ENCODE measurements at places on chromosomes 1 and 21.

DNA sequence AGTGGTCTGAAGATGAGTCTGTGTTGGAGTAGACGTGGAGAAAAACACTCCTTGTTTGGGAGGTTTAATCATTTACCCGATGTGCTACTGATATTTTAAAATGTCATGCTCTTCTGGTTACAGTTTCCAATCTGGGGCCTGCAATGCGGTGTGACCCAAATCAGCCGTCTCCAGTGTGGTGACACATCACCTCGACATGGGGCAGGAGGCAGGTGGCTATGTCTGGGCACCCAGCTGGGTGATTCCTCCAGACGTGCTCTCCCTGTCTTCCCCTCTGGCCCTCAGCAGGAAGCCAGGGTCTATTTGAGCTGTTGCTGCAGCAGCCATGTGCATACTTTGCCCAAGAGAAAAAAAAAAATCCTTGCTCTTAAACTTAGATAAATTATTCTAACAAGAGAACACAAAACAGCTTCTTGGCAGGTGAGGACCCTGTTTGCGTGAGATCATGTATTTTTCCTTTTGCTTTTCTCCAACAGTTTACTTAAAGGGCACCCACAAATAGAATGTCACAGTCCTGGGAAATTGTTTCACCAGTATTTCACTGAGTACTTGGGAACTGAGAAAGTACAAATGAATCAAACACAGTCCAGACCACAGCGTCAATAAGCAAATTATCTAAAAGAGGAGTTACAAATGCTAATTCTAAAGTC, 38.9 kb upstream of the MAP10 start:
- no peaks in the 10 kb centered on the region for H3K27me3 ChIP-seq
- H3K4me3 ChIP-seq: no peak overlapping the region
- no peak for DNase-seq
- no peaks in the 10 kb centered on the region for H3K36me3 ChIP-seq
- H3K27ac ChIP-seq: no peak overlapping the region
- no peaks in the 10 kb centered on the region for H3K4me1 ChIP-seq

GRCh38 chr1:2585318-2586092, 1.1 kb upstream of the PRXL2B start:
- peaks cover 70% of the 10 kb centered on the region for H3K4me1 ChIP-seq
- peak overlapping the region; percentile 85 for H3K4me3 ChIP-seq
- peaks cover 8% of the 10 kb centered on the region for H3K36me3 ChIP-seq
- H3K27ac ChIP-seq: peak overlapping the region; percentile 99

DNA sequence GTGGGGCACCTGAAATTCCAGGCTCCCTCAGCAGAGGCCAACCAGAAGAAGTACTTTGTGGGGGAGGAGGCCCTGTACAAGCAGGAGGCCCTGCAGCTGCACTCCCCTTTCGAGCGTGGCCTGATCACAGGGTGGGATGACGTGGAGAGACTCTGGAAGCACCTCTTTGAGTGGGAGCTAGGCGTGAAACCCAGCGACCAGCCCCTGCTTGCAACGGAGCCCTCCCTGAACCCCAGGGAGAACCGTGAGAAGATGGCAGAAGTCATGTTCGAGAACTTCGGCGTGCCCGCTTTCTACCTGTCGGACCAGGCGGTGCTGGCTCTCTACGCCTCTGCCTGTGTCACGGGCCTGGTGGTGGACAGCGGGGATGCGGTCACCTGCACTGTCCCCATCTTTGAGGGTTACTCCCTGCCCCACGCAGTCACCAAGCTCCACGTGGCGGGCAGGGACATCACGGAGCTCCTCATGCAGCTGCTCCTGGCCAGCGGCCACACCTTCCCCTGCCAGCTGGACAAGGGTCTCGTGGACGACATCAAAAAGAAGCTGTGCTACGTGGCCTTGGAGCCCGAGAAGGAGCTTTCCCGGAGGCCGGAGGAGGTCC, 634 bp downstream of the ACTRT2 start:
- no peak overlapping the region for H3K27ac ChIP-seq
- no peak for DNase-seq
- H3K36me3 ChIP-seq: no peaks in the 10 kb centered on the region
- no peak overlapping the region for H3K4me3 ChIP-seq
- no peaks in the 10 kb centered on the region for H3K27me3 ChIP-seq
- no peaks in the 10 kb centered on the region for H3K4me1 ChIP-seq

GRCh38 chr1:92855236-92855635, 23.4 kb downstream of the RPL5 start:
- H3K4me1 ChIP-seq: peaks cover 12% of the 10 kb centered on the region
- peaks cover 5% of the 10 kb centered on the region for H3K36me3 ChIP-seq
- H3K4me3 ChIP-seq: no peak overlapping the region
- H3K27ac ChIP-seq: no peak overlapping the region
- DNase-seq: no peak

DNA sequence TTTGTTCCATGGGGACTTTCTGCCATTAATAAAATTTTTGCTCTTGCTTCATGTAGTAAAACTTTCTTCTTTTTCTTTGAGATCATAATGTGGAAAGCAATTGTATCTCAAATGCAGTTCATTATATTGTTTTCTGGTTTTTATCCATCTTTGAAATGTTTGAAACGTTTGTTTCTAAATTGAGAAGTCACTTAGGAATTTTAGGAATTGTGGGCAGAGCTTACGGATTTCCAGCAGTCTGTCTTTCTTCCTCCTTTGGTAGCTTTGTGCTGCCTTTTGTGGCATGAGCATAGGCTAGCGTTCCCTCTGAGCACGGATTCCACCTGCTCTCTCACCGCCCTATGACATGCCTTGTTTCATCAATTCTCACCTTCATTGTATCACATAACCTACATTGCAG, 2.9 kb upstream of the ST6GALNAC5 start:
- no peaks in the 10 kb centered on the region for H3K36me3 ChIP-seq
- H3K27me3 ChIP-seq: peaks cover 44% of the 10 kb centered on the region
- peaks cover 20% of the 10 kb centered on the region for H3K4me1 ChIP-seq
- no peak for DNase-seq
- no peak overlapping the region for H3K27ac ChIP-seq

GRCh38 chr1:184093071-184093470, 41.5 kb downstream of the TSEN15 start:
- no peak overlapping the region for H3K27ac ChIP-seq
- DNase-seq: no peak
- no peaks in the 10 kb centered on the region for H3K4me1 ChIP-seq
- no peaks in the 10 kb centered on the region for H3K27me3 ChIP-seq
- H3K4me3 ChIP-seq: no peak overlapping the region

DNA sequence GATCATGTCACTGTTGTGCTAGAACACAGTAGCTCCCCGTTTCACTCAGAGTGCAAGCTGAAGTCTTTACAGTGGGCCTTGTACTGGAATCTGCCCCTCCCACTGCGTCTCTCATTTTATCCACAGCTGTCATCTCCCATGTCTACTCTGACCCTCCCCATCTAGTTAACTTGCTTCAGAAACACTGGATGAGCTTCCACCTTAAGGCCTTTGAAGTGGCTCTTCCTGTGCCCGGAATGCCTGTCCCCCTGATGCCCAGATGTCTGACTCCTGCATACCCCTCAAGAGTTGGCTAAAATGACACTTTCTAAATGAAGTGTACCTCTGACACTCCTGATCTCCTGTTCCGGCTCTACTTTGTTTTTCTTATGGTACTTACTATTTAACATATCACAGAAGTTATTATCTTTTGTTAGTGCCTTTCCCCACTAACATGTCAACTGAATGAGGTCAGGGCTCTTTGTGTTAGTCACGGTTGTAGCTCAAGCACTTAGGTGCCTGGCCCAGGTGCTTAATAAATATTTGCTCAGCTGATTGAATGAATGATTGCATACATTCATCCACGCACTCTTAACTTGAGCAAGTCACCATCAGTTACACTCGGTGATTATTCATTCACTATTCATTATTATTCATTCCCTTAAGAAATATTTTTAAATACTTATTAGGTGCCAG, 13.3 kb downstream of the ARV1 start:
- H3K4me3 ChIP-seq: no peak overlapping the region
- no peaks in the 10 kb centered on the region for H3K4me1 ChIP-seq
- no peak for DNase-seq
- H3K27ac ChIP-seq: no peak overlapping the region
- H3K27me3 ChIP-seq: no peaks in the 10 kb centered on the region

DNA sequence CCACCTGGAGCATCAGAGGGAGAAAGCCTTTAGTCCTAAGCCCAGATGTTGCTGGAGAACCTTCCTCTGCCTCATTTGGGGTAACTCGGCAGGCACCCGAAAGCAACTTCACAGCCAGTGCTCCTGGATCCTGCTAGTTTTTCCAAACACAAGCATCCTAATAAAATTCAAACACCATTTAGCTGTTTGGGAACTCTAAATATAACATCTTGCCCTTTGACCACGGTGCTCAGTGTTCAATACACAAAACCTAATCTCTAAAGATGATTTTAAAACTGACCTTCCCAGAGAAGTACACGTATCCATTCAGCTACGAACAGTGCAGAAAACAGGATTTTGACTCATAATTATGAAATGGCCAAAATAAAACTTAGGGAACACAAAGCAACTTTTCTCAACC, 40.3 kb downstream of the PROX1 start:
- no peak overlapping the region for H3K4me3 ChIP-seq
- H3K27ac ChIP-seq: no peak overlapping the region
- no peaks in the 10 kb centered on the region for H3K36me3 ChIP-seq
- no peaks in the 10 kb centered on the region for H3K4me1 ChIP-seq
- DNase-seq: no peak
- peaks cover 3% of the 10 kb centered on the region for H3K27me3 ChIP-seq

DNA sequence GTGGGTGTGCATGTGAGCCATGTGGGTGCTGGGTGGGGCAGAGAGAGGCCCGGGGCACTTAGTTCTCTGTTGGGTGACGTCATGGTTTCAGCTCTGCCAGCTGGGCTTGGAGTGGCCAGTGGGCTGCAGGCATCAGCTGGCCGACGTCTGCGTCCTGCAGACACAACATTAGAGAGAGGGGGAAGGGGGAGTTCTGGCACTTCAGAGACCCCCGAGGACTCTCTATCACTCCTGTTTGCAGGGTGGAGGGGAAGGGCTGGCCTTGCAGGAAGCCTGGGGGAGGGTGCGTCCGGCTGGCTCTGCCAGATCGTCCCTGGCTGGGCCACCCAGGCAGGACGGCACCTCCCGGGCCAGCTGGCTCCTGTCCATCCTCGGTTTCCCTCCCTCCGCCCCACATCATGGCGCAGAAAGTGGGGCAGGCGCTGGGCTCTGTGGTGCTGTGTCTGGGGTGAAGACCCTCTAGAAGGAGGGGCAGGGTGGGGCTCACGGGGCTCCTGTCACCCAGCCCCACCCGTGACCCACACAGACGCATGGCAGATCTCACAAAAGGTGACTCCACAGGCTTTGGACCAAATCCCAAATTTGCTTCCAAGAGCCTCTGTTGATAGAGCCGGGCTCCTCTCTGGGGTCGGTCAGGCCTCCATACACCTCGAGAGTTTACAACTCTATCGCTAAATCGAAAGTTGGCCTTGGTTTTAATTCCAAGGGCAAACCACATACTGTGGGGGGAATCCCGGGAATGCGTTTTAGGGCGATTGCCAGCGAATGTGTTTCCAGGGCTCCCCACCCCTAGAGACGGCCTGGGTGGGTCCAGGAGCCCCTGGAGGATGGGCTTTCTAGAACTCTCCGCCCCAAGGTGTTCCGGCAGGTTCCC, 73.4 kb upstream of the TTC34 start:
- no peaks in the 10 kb centered on the region for H3K27me3 ChIP-seq
- no peak for DNase-seq
- H3K4me1 ChIP-seq: no peaks in the 10 kb centered on the region
- H3K27ac ChIP-seq: no peak overlapping the region
- H3K36me3 ChIP-seq: no peaks in the 10 kb centered on the region

DNA sequence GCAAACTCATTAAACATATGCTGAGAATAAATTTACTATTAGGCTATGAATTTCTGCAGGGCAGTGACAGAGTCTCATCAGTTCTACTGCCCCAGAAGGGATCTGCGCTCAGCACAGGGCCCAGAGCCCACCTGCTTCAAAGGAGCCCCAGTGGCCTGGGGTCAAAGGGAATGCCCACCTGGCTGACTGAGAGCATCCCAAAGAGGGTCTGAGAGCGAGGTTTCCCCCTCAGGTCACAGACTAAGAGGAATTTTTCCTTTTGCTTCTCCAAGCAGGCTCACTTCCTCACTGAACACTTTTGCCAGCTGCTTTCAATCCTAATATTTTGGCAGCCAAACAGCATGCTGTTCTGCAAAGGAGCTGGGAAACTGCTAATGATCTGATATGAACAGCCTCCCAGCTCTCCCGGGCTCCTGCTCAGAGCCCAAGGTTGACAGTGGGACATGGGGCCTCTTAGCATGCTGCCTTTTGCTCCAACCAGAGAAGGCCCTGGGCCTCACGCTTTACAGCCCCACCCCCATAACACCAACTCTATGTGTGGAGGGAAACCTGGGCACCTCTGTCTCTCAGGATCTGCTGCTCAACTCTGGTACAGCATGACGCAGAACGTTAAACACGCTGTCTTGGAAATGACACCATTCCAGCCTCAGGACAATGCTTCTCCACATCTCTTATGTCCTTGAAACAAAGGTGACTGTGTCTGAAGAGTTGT, 70.7 kb upstream of the SYT6 start:
- no peak overlapping the region for H3K27ac ChIP-seq
- H3K27me3 ChIP-seq: no peaks in the 10 kb centered on the region
- no peak overlapping the region for H3K4me3 ChIP-seq
- H3K36me3 ChIP-seq: no peaks in the 10 kb centered on the region
- DNase-seq: no peak
- H3K4me1 ChIP-seq: no peaks in the 10 kb centered on the region

DNA sequence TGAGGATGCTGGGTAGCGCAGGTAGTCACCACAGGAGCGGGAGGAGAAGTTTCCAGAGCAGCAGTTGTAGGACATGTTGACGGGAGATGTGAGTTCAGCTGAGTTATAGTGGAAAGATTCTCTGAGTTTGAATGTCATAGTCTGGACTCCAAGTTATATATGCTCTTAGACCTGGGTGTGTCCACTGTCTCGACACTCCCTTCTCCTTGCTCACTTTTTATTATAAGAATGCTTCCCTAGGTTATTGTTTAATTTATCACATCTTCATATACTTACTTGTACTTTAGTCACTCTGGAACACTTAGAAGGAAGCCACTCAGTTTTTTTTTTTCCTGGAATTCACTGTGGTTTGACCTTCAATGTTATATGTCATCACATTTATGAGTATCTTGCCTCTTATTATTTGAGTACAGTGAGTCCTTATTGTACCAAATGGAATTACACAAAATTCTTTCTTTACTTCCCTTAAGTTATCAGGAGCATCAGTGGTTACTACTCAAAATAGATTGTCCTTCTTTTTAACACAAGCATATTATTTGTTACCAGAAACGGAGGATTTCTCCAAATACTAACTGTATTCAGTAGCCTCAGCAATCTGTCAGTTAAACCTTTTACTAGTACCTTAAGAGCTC, at the start of gene KRTAP13-2:
Gene KRTAP13-2, minus strand, starts transcription at position 133 of the 632 bp plus-strand sequence. Its CDS starts 58 bp downstream, at position 75.
- no peaks in the 10 kb centered on the region for H3K4me1 ChIP-seq
- no peak for DNase-seq
- H3K4me3 ChIP-seq: no peak within 1 kb of the TSS
- no peak within 1 kb of the TSS for H3K27ac ChIP-seq

- no peak overlapping the region for H3K27ac ChIP-seq
- H3K27me3 ChIP-seq: no peaks in the 10 kb centered on the region
- DNase-seq: peak; percentile 56
Measured at GRCh38 chr1:182080955-182081582, 19.6 kb upstream of the ZNF648 start.

All from CD4-positive, alpha-beta T cell (primary cell).